ENCODE measurements at places on chromosomes 2 and 18.

GRCh38 chr2:127092901-127093516 is 13.9 kb downstream of the BIN1 start:
- DNase-seq = no peak

GRCh38 chr2:69701100-69701945 is 40.6 kb upstream of the ANXA4 start:
- DNase-seq = no peak

DNA sequence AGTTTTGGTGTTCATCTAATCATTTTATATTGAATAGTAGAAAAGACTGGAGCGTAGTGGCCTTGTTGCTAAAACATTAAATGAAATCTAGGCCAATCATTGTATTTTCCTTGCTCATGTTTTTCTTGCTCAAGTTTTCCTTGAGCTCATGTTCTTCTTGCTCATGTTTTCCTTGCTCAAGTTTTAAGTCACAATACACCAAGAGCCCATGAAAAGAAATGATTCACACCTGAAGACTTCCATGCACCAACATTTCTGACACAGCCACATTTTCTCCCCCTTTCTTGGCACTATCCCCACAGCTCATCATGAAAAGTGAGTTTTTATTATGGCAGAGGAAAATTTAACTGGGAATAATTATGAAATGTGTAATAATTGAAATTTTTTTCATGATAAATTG is 92.0 kb downstream of the LRP1B start:
- DNase-seq = no peak

GRCh38 chr2:147683380-147683779 is 161.4 kb upstream of the ACVR2A start:
- DNase-seq = no peak

- no peak for DNase-seq
These were observed 262.8 kb upstream of the CHST9 start for GRCh38 chr18:27447930-27448329.

DNA sequence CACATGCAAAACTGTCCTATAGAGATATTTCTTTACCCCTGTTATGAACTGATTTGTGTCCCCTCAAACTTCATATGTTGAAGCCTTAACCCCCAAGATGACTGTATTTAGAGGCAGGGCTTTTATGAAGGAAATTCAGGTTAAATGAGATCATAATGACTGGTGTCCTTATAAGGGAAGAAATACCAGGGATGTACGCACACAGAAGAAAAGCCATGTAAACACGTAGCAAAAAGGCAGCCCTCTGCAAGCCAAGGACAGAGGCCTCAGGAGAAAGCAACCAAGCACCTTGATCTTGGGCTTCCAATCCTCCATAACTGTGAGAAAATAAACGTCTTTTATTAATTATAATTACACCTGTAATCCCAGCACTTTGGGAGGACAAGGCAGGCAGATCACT is 101.3 kb upstream of the NDUFV2 start:
- no peak for DNase-seq

- DNase-seq = no peak
These were observed 266.6 kb downstream of the NR4A2 start for GRCh38 chr2:156065912-156066311.

DNA sequence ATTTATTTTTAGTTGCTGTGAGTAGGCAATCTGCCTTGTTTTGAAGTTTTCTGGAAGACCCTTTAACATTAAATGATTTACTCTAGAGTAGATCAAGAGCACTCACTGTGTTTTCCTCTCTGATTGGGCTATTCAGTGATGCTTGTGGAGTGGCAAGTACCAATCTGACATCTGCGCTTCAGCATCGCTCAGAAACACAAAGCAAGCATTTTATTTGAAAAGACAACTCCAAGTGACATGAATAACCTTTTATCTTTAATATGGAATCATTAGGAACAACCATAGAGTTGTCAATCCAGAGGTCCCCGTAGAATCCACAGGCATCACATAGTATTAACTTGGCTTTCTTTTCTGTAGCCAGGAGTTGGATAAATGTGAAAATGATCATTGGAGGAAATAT is 114.7 kb downstream of the CPS1 start:
- DNase-seq = no peak
